ENCODE measurements at places on chromosomes 4 and X.

- H3K27me3 ChIP-seq, result no peaks in the 10 kb centered on the region
- no peak for DNase-seq
- peaks cover 1% of the 10 kb centered on the region for H3K36me3 ChIP-seq
These were observed 95.6 kb downstream of the ADAMTS3 start for GRCh38 chr4:72473434-72473900.

- H3K4me1 ChIP-seq, result peaks cover 21% of the 10 kb centered on the region
- H3K27me3 ChIP-seq, result no peaks in the 10 kb centered on the region
- no peak for DNase-seq
- H3K4me3 ChIP-seq, result peak within 1 kb of the TSS; percentile 74
- peaks cover 5% of the 10 kb centered on the region for H3K36me3 ChIP-seq
These were observed at the start of gene TMEM156 for GRCh38 chr4:39032218-39033085. Gene TMEM156 (minus strand): TSS chr4:39032409. CDS start chr4:39032313, 96 bp downstream.

DNA sequence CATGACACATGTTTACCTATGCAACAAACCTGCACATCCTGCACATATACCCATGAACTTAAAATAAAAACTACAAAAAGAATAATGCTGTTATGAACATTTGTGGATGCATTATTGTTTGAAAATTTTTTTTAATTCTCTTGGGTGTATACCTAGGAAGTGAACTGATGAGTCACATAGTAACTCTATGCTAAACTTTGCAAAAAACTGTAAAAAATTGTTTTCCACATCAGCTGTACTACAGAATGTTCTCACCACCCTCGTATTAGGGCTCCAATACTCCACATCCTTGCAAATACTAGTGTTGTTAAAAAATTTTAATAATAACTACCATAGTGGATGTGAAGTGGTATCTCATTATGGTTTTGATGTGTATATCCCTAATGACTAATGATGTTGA is 33.3 kb upstream of the ZNF280C start:
- H3K27me3 ChIP-seq, result no peaks in the 10 kb centered on the region
- DNase-seq, result no peak
- no peak overlapping the region for H3K4me3 ChIP-seq
- H3K36me3 ChIP-seq, result no peaks in the 10 kb centered on the region

DNA sequence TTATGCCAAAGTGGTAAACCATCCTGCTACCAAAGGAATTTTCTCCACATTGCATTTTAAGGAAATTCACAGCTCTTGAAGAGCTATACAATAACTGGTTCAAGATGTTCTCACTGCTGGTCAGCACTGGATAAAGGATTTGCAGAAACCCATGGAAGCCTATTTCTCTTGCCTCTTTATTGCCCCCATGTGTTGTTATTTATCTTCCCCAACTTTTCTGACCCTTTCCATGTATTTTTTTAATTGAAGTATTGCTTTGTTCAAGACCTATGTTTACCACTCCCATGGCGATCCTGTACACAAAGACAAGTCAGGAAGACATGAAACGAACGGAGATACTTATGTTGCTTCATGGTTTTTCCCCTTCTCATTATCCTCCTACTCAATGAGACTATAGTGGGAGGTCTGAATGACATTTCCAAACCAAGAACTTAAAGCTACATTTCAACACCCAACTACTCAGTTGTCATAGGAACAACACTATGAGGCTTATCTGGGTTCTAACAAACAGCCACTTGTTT is 566.4 kb upstream of the DIPK2B start:
- H3K4me3 ChIP-seq, result peak overlapping the region; percentile 79
- no peaks in the 10 kb centered on the region for H3K27me3 ChIP-seq
- peaks cover 56% of the 10 kb centered on the region for H3K4me1 ChIP-seq

DNA sequence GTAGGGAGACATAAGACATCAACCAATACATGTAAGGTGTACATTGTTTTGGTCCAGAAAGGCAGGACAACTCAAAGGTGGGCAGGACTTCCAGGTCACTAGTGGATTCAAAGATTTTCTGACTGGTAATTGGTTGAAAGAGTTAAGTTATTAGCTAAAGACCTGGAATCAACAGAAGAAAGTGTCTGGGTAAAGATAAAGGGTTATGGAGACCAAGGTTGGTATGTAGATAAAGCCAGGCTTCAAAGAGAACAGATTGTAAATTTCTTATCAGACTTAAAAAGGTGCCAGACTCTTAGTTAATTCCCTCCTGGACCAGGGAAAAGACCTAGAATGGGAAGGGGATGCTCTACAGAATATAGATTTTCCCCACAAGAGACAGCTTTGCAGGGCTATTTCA is 28.3 kb upstream of the GAB1 start:
- DNase-seq, result no peak
- no peak overlapping the region for H3K27ac ChIP-seq
- H3K4me3 ChIP-seq, result no peak overlapping the region
- peaks cover 13% of the 10 kb centered on the region for H3K27me3 ChIP-seq

GRCh38 chr4:23814996-23815660 is 74.7 kb downstream of the PPARGC1A start:
- no peak for DNase-seq
- no peaks in the 10 kb centered on the region for H3K27me3 ChIP-seq
- H3K36me3 ChIP-seq, result no peaks in the 10 kb centered on the region
- H3K4me3 ChIP-seq, result no peak overlapping the region
- no peak overlapping the region for H3K27ac ChIP-seq
- no peaks in the 10 kb centered on the region for H3K4me1 ChIP-seq

DNA sequence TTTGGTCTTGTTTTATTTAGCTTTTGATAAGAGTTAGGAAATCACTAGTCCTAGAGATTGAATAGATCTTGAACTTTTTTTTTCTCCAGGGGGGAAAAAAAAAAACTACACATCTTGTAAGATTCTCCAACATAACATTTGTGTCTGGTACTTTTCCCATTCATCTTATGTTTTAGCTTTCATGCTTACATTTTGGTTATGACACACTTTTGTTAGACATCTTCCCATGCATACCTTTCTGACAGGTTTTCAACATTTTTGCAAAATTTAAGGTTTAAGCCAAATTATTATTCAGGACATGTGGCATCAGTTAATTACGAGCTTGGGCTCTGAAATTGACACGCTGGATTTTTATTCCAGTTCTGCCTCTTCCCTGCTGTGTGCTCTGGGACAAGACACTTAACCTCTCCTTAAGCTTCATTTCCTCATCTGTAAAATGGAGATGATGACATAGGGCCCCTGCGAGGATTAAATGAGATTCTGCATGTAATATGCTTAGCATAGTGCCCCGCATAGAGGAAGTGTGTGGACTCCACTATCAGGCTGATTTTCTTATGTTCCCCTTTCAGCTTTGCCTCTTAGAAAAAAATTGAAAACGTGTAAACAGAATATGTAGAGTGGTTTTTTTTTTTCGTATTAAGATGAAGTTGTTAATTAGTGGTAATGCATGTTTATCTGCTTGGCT is 5.3 kb downstream of the KIT start:
- no peak for DNase-seq
- H3K4me1 ChIP-seq, result no peaks in the 10 kb centered on the region
- H3K27me3 ChIP-seq, result peaks cover 39% of the 10 kb centered on the region
- peaks cover 2% of the 10 kb centered on the region for H3K36me3 ChIP-seq
- no peak overlapping the region for H3K27ac ChIP-seq

GRCh38 chr4:40675166-40675565 is 45.5 kb upstream of the RBM47 start:
- no peaks in the 10 kb centered on the region for H3K36me3 ChIP-seq
- no peak for DNase-seq
- no peak overlapping the region for H3K4me3 ChIP-seq
- H3K27me3 ChIP-seq, result no peaks in the 10 kb centered on the region
- no peak overlapping the region for H3K27ac ChIP-seq

GRCh38 chr4:73693811-73694210 is 46.6 kb upstream of the CXCL8 start:
- no peak overlapping the region for H3K4me3 ChIP-seq
- no peak for DNase-seq
- no peak overlapping the region for H3K27ac ChIP-seq
- H3K36me3 ChIP-seq, result no peaks in the 10 kb centered on the region
- H3K4me1 ChIP-seq, result no peaks in the 10 kb centered on the region

GRCh38 chrX:110265661-110266060 is 52.2 kb downstream of the AMMECR1 start:
- H3K27me3 ChIP-seq, result no peaks in the 10 kb centered on the region
- no peak for DNase-seq
- H3K4me1 ChIP-seq, result peaks cover 16% of the 10 kb centered on the region
- no peak overlapping the region for H3K27ac ChIP-seq

- no peak for DNase-seq
- H3K4me1 ChIP-seq, result no peaks in the 10 kb centered on the region
- H3K27ac ChIP-seq, result no peak overlapping the region
These were observed 37.2 kb downstream of the PCDH7 start for GRCh38 chr4:30757357-30757756.

DNA sequence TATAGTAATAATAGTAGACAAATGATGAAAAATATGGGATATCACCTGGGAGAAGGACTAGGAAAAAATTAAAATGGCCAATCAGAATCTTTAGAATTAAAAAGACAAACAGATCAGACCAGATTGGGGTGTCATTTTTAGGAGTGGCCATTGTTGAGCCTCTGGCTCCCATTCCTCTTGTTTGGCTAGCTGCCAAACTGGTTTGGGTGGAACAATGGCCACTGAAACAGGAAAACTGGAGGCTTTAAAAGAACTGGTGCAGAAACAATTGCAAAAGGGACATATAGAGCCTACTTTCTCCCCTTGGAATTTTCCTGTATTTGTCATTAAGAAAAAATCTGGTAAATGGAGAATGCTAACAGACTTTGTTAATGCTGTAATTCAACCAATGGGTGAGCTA is 294.8 kb upstream of the DKK2 start:
- no peak overlapping the region for H3K4me3 ChIP-seq
- no peaks in the 10 kb centered on the region for H3K4me1 ChIP-seq
- no peaks in the 10 kb centered on the region for H3K27me3 ChIP-seq
- no peak overlapping the region for H3K27ac ChIP-seq

DNA sequence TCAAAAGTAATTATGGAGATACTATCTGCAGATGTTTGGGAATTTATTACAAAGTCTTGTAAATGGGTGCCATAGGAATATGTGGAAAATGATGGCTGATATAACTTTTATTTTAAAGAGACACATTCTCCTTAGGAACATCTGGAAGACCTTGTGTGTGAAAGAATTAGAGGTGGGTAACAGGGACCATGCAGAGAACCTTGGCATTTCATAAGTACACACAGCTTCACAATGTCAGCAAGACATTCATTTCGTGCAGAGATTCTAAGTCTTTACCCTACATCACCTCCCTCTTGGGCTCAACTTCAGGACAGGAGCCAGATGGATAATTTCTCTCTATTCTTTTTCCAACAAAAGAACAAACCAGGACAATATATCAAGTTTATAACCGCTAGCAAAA is 458.1 kb upstream of the INTU start:
- DNase-seq, result no peak
- H3K4me1 ChIP-seq, result no peaks in the 10 kb centered on the region
- H3K36me3 ChIP-seq, result no peaks in the 10 kb centered on the region
- no peak overlapping the region for H3K27ac ChIP-seq
- H3K4me3 ChIP-seq, result no peak overlapping the region

- H3K4me3 ChIP-seq, result no peak within 1 kb of the TSS
- no peaks in the 10 kb centered on the region for H3K27me3 ChIP-seq
- H3K27ac ChIP-seq, result no peak within 1 kb of the TSS
- no peaks in the 10 kb centered on the region for H3K4me1 ChIP-seq
- DNase-seq, result no peak
These were observed at the start of gene DCAF12L2 for GRCh38 chrX:126165721-126166461. Gene DCAF12L2 (minus strand): TSS chrX:126166289. CDS start chrX:126165924, 365 bp downstream.

DNA sequence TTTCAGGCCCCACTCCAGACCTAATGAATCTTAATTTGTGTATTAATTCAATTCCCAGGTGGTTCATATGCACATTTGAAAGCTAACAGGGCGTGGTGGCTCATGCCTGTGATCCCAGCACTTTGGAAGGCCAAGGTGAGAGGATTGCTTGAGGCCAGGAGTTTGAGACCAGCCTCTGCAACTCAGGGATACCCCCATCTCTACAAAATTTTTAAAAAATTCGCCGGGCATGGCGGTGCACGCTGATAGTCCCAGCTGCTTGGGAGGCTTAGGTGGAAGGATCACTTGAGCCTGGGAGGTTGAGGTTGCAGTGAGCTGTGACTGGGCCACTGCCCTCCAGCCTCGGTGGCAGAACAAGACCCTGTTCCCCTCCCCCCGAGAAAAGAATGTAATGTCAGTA is 31.2 kb downstream of the ADD1 start:
- peaks cover 40% of the 10 kb centered on the region for H3K4me1 ChIP-seq
- peaks cover 27% of the 10 kb centered on the region for H3K36me3 ChIP-seq
- no peak overlapping the region for H3K4me3 ChIP-seq
- no peak for DNase-seq
- no peak overlapping the region for H3K27ac ChIP-seq

DNA sequence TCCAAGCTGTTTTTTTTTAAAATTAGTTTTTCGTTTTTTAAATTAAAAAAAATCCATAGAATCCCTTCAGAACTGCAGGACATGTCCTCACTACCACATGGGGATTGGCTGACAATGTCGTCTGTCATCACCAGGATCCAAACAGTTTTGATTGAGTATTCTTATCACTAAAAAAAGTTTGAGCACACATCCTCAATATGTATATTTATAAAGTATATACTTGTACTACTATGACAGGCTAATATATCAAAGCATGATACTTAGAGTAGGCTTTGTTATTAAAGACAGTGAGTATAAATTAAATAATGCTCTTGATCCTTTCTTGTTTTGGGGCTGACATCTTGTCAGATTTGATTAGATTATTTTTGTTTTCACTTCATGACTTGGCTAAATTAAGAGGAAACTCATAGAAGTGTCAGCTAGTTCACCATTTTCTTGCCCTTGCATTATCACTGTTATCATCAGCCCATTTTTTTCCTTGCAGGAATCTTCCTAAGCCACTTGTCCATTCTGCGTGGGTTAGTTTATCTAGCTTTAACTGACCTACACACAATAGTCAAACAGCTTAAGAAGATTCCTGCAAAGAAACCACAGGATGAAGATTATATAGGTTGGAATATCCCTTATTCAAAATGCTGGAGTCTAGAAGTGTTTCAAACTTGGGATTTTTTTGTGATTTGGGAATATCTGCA is 92.8 kb downstream of the AMMECR1 start:
- H3K4me1 ChIP-seq, result peaks cover 10% of the 10 kb centered on the region
- no peak overlapping the region for H3K27ac ChIP-seq
- H3K36me3 ChIP-seq, result peaks cover 4% of the 10 kb centered on the region

DNA sequence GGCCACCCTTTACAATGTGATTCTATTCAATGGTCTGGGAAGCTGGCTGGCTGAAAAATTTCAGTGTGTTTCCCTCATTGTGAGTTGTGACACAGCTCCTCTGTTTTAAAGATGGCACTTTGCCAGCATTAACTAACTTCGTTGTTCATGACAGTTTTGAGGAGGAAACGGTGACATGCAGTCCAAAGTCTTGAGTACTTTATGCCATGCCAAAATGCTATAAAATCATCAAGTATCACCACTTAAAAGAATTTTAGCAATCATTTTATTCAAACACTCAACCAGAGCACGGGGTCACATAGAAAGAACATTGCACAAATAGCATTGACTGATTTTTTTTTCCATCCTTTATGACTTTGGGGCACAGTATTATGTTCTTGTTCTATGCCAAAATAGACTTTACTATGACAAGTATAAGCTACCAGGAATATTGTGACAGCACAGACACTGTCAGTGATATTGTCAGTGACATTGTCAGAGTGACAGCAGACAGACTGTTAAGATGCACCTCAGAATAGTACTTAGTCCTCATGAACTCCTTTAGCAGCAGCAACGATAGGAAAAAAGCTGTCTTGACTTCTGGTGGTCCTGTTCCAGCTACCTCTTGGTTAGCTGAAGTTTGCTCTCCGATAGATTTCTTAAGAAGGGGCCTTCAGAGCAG is 46.7 kb downstream of the CXCL13 start:
- no peak overlapping the region for H3K27ac ChIP-seq
- H3K36me3 ChIP-seq, result peaks cover 4% of the 10 kb centered on the region
- H3K4me3 ChIP-seq, result no peak overlapping the region
- no peaks in the 10 kb centered on the region for H3K4me1 ChIP-seq

Data from central memory CD8-positive, alpha-beta T cell (primary cell).